ENCODE measurements at places on chromosomes 7 and 10.

- DNase-seq = no peak
Observed at GRCh38 chr10:3237530-3237929, 64.9 kb upstream of the PITRM1 start.

DNA sequence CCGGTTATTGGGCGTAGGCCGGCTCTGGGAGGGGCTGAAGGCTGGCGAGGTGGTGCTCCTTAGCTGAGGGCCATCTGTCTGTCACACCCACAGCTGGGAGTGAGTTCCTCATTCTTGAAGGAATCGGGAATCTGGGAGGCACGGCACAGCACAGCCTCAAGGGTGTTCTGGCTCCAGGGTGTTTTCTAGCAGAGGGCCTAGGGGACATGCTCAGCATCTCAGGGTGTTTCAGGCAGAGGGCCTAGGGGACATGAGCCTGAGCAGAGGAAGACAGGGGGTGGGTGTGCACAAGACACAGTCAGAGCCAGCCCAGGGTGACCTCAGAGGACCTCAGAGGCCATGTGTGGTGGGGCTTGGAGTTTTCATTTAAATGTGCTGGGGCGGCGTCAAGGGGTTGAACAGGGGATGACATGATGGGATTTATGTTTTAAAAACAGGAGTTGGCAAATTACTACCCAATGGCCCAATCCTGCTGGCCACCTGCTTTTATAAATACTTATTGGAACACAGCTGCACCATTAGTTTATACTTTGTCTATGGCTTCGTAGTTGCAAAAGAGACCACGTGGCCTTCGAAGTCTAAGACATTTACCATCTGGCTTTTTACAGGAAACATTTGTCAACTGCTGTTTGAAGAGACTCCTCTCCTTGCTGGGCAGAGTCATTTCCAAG is 121.6 kb downstream of the PRKAG2 start:
- DNase-seq = no peak

DNA sequence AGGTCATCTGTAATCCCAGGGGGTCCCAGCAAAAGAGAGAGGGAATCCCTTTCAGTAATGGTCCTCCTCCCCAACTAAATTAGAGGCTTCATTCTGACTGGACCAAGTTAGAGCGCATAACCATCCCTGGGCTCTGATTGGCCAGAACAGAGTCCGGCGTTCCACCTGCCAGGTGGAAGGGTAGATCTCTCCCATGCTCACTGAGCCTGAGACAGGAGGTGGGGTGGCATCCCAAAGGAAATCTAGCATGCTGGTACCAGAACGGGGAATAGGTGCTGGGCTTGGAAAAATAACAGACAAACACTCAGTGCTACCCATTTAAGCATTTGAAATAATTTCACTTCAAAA is 21.0 kb upstream of the TSPAN33 start:
- DNase-seq = no peak

DNA sequence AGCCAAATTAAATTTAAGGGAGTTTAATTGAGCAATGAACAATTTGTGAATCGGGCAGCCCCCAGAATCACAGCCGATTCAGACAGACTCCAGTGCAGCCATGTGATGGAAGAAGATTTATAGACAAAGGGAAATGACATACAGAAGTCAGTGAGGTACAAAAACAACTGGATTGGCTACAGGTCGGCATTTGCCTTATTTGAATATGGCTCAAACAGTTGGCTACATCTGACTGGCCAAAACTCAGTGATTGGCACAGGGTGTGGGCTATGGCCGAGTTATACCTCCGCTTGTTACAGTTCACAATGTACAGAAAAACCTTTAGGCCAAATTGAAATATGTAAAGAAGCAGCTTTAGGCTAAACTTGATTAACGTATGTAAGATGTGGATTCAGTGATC is 30.8 kb upstream of the EIF4H start:
- no peak for DNase-seq

DNA sequence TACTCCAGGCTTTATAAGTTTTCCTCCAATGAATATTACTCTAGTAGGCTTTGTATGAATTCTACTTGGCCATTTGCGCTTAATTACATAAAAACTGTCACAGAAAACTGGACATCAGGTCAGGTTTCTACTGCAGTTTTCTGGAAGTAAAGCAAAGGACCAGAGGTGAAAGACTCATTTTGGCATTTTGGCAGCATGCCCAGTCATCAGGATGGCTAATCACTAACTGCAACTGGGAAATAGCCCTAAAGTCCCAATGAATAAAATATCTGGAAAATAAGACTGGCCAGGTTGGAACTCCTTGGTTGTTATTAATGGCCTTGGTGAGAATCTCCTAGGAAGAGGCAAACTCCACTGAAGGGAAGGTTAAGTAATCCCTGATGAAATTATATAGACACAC is 75.5 kb downstream of the COPG2 start:
- no peak for DNase-seq

DNA sequence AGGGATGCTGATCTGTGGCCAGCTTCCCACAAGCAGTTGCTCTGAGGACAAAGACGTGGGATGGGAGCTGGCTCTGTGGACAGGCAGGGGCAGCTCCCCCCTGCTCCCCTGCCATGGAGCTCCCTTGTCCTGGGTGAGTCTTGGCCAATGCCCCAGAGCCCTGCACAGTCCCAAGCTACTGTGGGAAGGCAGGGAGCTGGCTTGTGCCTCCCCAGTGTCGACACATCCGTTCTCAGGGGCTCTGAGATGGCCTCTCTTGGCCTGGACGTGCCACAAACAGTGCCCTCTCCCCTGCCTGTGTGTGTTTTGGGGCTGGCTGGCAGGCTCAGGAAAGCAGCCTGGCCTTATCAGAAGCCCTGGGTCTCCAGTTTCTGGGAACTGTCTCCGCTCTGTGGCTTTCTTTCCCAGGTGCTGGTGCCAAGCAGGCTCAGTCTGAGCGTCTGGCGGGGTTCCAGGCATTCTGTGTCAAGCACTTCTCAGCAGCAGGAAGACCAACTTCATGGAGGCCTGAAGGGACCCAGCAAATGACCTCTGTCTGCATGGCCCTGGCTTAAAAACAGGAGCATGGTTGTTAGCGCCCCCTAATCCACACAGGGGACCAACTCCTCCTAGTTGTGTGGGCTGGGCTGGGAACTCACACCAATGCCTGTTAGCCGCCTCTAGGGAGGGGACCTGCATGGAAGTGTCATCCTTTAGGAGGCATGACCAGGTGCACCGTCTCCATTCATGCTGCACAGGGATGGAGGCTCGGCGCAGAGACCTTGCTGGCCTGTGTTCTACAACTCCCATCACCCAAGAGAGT is 375.2 kb downstream of the RPS24 start:
- DNase-seq = no peak

DNA sequence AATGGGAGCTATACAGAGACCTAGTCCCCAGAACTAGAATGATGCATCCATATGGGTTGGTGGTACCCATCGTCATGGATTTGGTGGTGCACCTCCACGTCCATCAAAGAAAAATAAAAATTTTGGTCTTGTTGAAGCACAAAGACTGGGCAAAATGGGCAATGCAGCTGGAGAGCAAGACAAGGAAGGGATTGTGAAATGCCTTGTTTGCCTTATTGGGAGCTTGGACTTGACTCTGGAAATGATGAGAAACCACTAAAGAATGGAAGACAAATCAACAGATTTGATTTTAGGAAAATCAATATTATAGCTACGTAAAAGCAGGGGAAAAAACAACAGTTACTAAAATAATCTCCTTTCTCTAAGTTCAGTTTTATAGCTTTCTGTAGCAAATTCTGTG is 150.9 kb downstream of the CPED1 start:
- DNase-seq = no peak

GRCh38 chr7:77353407-77353721 is 62.8 kb downstream of the GSAP start:
- DNase-seq = no peak

- DNase-seq = no peak
Observed at GRCh38 chr7:138196971-138197896, 121.0 kb downstream of the AKR1D1 start.

DNA sequence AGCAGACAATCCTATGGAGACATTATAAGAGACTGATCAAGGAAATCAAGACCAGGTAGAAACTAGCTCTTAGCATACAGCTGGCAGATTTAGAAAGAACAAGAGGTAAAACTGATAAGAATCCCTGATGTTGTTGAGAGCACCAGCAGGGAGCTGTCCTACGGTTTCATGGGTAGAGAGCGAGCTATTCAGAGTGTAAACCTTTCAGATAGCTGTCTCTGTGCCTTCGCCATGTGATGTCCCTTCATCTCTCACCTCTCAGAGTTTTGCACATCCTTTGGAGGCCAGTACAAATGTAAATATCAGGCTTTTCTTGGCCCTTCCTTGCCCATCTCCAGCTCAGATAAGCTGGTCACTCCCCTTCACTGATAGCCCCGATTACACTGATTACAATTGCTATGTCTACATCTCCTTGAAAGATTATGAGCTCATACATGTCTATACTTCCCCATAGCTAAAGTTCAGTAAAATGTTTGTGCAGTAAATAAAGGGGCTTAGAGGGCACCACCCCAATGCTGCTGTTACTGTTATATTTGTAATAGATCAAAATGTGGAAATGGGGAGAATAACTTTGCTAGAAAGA is 21.9 kb downstream of the THSD7A start:
- no peak for DNase-seq

- DNase-seq = no peak
Observed at GRCh38 chr10:95480901-95481491, 80.2 kb downstream of the SORBS1 start.

- DNase-seq = no peak
Observed at GRCh38 chr7:24284699-24285506, 913 bp downstream of the NPY start.

DNA sequence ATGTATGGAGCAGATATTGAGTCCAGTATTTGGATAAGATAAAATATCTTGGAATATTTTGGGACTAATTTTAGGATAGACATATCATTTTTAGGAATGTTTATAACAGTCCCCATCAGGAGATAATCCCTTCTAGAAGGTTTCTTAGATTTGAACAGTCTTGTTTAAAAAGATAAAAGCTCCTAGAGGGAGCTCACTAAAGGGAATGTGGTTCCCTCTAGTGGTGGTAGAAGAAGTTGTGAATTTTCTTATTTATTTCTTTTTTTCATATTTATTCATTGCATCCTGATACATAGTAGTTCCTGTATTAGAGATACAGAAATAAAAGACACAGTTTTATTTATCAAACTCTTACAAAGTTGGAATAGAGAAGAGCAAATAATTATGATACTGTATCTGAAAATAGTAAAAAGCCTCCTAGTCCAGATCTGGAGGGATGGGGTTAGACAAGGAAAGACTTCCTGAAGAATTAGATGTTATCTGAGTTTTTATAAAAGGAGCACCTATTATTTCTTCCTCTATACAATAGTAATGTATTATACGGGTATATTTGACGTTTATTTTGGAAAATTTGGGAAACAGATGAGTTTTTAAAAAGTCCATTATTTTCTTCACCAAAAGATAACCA is 24.5 kb upstream of the KLF14 start:
- no peak for DNase-seq

GRCh38 chr10:72685264-72685921 is 6.5 kb upstream of the MCU start:
- no peak for DNase-seq

DNA sequence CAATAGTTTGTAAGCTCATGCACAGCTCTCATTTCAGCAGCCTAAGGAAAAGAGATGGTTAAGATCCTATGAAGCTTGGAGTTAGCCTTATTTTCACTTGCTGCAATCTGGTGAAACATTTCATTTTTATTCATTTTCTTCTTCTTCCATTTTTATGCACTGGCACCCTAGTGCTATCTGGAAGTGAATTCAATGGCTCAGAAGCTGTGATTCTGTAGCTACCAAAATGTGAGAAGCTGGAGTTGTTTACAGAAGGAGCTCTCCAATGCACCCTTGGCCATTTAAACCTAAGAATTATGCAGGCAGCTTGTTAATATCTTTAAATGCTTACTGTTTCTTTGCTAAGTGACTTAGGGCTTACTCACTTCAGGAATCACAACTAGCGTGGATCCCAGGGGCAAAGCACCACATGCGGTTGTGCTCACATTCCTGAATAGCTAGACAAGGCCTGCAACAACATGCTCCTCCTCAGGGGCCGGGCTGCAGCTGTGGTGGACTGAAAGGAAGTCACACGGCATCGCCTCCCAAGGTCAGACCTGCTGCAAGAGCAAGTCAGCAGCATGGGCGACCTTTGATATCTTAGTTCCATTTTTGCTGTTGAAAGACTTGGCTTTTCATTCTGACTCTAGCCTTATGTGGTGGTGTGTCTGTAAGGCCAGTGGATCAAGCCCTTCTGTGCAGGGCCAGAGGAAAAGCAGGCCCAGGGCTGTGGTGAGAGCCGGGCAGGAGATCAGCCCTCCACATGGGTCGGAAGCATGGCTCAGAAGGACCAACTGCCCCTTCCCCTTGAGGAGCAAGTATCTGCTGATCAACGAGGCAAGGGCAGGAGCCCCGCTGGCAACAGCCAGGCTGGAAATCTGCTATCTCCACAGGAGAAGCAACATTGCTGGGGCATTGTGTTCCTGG is 91.9 kb upstream of the MBL2 start:
- DNase-seq = no peak

DNA sequence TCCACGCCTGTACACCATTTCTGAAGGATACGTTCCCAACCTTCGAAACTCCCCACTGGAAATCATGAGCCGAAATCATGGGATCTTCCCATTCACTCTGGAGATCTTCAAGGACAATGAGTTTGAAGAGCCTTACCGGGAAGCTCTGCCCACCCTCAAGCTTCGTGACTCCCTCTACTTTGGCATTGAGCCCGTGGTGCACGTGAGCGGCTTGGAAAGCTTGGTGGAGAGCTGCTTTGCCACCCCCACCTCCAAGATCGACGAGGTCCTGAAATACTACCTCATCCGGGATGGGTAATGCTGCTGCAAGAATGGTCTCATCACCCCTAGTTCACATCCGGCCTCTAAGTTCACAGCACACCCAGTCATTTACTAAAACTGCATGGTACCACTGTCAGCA is 30.3 kb downstream of the PLA2G12B start:
- no peak for DNase-seq

DNA sequence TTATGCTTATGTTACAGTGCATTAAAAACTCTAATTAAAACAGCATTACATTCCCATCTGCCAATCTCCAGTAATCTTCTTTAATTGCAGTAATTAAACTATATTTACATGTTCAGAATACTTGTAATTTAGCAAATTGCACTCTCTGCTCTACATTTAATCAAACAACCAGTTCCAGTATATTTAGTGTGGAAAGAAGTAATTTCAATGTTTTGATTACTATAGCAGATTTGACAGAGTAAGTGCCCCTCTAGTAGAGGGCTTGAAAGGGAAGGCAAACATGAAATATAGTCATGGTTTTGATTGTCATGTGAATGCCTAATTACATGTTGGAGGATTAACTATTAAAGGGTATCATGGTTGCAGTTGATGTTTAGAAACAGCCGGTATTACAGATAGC is 739.7 kb downstream of the AUTS2 start:
- DNase-seq = no peak

GRCh38 chr10:63713191-63714144 is 192.3 kb downstream of the REEP3 start:
- DNase-seq = no peak

DNA sequence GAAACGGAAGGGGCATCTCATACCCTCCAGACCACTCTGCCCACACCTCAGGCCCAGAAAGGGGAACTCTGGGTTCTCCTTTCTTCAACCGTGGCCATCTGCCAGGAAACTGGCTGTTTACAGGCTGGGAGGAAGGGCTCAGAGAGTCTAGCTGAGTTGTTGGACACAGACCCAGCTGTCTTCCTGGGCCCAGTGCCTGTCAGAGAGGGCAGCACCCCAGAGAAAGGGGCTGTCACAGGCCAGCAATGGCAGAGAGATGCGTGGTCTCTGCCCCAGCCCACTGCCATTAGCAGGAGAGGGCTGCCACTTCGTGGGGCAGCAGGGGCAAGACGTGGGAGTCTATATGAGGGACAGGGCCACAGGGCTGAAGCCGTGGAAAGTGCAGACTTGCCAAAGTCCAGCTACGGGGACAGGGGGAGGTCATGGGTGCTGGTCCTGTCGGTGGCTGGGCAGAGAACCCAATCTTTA is 11.0 kb downstream of the GRID1 start:
- no peak for DNase-seq

Measured in stimulated activated CD8-positive, alpha-beta memory T cell treated with anti-CD3 and anti-CD28 coated beads, Interleukin-4, amount 100 ng/mL, for 1 hour (primary cell).